ENCODE measurements at places on chromosomes 12 and 14. TPM values are rescaled to one million over a fixed set of nuclear protein-coding genes. Genes with fewer than 3 reads are reported as not detected.

DNA sequence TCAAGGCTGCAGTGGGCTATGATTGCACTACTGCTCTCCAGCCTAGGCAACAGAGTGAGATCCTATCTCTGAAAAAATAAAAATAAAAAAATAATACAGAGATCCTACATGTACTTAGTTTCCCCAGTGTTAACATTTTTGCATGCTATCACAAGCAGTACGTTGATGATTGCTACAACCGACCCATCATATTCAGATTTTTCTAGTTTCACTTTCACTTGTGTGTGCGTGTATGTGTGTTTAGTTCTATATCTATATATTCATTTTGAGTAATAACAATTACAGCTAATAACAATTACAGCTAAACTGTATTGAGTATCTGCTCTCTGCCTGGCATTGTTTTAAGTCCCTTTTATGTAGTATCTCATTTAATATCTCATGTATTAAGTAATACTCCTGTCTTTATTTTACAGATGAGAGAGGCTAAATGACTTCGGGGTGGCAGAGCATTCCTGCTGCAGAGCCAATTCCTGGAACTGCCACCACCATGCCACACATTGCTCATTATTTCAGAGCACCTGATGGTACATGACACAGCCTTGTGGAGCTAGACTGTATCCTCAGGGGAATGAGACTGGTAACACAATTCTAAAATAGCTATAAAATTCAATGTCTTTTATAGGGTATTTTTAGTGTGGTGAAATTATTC, 153.1 kb downstream of the BCAT1 start:
- DNase-seq = no peak

- DNase-seq = no peak
Measured at GRCh38 chr12:40075458-40075857, 30.4 kb downstream of the SLC2A13 start.

Gene LRRC10
- total RNA-seq = not detected

Gene POTEG
- not detected for total RNA-seq

GRCh38 chr12:92290886-92291285, 145.2 kb upstream of the BTG1 start:
- DNase-seq = no peak

- DNase-seq = no peak
Measured at GRCh38 chr12:61797266-61797665, 462.9 kb upstream of the USP15 start.

- DNase-seq = peak; percentile 42
Measured at GRCh38 chr14:72744416-72745120, 149.3 kb downstream of the DPF3 start.

Gene CDCA4
- total RNA-seq = 21.2 TPM

DNA sequence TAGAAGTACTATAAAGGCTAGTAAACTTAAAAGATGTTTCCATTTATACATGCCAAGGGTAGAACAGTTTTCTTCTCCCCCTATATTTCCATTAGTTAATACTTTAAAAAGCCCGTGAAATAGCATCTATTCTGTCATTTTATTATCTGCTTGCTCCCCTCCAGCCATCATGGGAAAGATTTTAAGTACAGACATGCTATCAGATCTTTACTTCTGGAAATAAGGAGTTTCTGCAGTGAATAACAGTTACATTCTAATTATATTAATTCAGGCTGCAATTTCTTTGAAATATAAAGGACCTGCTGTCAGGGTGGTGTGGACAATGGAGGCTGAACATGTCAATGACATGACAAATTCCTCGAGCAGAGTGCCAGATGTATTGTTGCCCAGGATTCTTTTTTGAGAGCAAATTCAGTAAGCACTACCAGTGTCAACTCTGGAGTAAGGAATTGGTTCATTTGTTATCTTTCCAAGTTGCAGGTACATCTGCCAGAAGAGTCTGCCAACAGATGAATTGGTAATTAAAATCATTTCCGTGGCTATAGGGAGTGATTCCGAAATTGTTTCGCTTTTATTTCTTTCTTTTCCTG, 151.3 kb downstream of the BTG1 start:
- no peak for DNase-seq

Gene HOXC13
- total RNA-seq = 0.48 TPM

DNA sequence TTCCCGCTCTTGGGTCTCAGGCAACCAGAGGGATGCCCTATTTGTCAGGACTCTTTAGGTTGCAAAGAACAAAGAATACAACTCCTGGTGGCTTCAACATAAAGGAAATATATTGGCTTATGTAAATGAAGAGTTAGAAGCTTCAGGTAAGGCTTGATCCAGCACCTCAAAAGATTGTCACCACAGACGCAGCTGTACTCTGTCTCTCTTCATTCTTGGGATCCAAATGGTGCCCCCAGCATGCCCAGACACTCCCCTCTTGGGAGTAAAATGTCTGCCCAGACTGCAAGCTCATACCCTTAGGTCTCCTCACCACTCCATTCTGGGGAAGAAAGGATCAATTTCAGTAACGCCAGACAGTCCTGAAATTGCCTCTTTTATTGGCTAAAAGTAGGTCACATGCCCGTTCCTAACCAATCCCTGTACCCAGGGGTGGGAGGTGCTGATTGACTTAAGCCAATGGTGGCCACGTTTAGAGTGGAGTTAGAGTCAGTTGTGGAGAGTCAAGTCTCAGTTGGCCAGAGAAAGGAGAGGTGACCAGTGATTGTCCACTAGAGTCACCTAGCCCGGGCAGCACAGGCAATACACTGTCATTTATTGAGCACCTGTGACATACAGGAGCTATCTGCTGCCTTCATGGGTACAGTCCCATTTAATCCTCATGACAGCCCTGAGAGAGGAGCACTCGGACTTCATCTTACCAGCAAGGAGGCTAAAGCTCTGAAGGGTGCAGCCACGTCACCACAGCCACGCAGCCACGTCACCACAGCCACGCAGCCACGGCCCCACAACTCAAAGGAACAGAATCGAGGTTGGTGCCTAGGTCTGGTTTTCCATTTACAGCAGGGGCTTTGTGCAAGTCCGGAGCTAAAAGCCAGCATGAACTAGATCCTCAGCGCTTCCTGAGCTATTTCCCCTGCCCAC, 19.7 kb upstream of the BEGAIN start:
- DNase-seq = no peak

GRCh38 chr12:11891754-11892386, 178.9 kb upstream of the BCL2L14 start:
- no peak for DNase-seq
